Tibial nerve (tissue), 4 donors: ENCODE measurements at places on chromosomes 3 and 15. TPM values are rescaled to one million over a fixed set of nuclear protein-coding genes. Genes with fewer than 3 reads are reported as not detected.

DNA sequence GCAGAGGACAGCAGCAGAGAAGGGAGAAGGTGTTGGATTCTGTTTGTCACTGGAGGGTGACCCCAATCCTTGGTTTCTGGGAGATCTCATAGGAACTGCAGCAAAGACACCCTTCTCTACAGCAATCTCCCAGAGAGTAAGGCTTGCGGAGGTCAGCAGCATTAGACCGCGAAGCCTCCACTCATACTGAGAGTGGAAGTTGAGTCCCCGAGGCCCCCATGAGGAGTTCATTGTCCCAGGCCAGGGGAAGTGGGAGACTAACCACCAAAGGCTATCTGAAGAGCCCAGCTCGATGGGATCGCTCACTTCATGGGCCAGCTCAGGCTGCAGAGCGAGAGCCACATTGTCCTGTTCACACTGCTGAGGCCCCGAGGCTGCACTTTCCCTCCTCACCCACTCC is 44.6 kb downstream of the GLDN start:
- DNase-seq: no peak
- no peaks in the 10 kb centered on the region for H3K27me3 ChIP-seq
- no peak overlapping the region for H3K27ac ChIP-seq
- no peak overlapping the region for H3K4me3 ChIP-seq
- no peaks in the 10 kb centered on the region for H3K4me1 ChIP-seq

- DNase-seq: peak; percentile 22
- no peaks in the 10 kb centered on the region for H3K36me3 ChIP-seq
- peaks cover 46% of the 10 kb centered on the region for H3K4me1 ChIP-seq
- H3K27me3 ChIP-seq: no peaks in the 10 kb centered on the region
Observed at GRCh38 chr15:68650901-68651709, 72.3 kb downstream of the CORO2B start.

GRCh38 chr15:48097264-48097663 is 23.5 kb upstream of the SLC24A5 start:
- H3K4me3 ChIP-seq: no peak overlapping the region
- no peaks in the 10 kb centered on the region for H3K27me3 ChIP-seq
- H3K36me3 ChIP-seq: no peaks in the 10 kb centered on the region
- no peaks in the 10 kb centered on the region for H3K4me1 ChIP-seq

DNA sequence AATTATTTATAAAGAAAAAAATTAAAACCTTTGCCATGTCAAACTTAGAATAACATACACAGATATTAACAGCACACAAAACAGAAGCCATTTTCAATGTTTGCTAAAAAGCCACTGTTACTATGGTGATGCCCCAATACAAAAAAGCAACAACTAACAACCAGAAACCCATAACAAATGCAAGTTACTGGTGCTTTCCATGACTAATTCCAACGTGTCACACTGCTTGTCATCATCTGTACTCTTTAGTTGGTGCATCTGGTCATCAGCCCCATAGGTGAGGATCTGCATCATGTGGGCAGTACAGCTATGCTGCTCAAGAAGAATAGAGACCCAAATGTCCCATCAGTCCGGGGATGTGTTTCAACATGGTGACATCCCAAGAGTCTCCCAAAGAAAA is 52.8 kb downstream of the ATP8B4 start:
- DNase-seq: no peak
- H3K4me1 ChIP-seq: no peaks in the 10 kb centered on the region
- no peaks in the 10 kb centered on the region for H3K36me3 ChIP-seq
- no peaks in the 10 kb centered on the region for H3K27me3 ChIP-seq
- H3K4me3 ChIP-seq: no peak overlapping the region

GRCh38 chr3:170493712-170494182 is 75.1 kb downstream of the CLDN11 start:
- DNase-seq: peak; percentile 23
- no peak overlapping the region for H3K4me3 ChIP-seq
- H3K4me1 ChIP-seq: peaks cover 3% of the 10 kb centered on the region
- H3K27me3 ChIP-seq: no peaks in the 10 kb centered on the region
- H3K36me3 ChIP-seq: no peaks in the 10 kb centered on the region

GRCh38 chr15:68597581-68597980 is 18.8 kb downstream of the CORO2B start:
- no peaks in the 10 kb centered on the region for H3K27me3 ChIP-seq
- H3K4me3 ChIP-seq: no peak overlapping the region
- no peak overlapping the region for H3K27ac ChIP-seq
- no peaks in the 10 kb centered on the region for H3K36me3 ChIP-seq

GRCh38 chr3:31186041-31186440 is 291.6 kb upstream of the GADL1 start:
- DNase-seq: no peak
- H3K27me3 ChIP-seq: no peaks in the 10 kb centered on the region
- H3K4me3 ChIP-seq: no peak overlapping the region
- no peaks in the 10 kb centered on the region for H3K4me1 ChIP-seq
- no peak overlapping the region for H3K27ac ChIP-seq
- no peaks in the 10 kb centered on the region for H3K36me3 ChIP-seq

DNA sequence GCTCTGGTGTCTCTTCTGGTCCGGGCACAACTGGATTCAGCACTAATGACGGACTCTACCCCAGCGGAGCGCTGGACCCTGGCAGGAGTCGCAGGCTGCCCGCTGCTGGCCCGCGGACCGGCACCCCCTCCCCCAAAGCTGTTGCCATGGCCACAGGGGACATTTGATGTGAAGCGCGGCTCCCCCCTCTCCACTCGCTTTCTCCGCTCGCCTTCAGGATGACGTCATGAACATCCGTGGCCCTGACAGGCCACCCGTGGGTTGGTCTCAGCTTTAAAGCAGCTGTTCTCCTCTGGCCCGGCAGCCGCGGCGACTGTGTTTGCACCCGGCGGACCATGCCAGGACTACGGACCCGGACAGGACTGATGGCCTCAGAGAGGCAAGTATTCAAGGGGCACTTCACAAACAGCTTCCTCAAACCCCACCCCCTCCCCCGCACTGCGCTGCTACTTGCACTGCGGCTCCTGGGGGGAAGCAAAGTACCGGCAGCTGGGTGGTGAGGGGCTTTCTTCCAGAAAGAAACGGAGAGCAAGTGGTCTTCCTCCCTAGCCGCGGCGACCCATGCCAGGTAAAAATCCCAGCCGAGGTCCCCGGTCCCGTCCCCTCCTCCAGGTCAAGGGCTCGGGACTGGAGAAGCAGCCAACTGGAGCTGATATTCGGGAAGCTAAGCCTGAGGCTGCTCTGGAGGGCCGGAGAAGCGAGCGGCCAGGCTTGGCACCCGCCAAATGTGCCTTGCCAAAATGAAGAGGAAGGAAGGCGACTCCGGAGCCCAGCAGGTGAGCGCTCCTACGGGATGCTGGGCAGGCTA is 16.6 kb upstream of the AEN start:
- no peak overlapping the region for H3K4me3 ChIP-seq
- no peaks in the 10 kb centered on the region for H3K27me3 ChIP-seq
- H3K4me1 ChIP-seq: no peaks in the 10 kb centered on the region
- no peak overlapping the region for H3K27ac ChIP-seq
- DNase-seq: no peak
- no peaks in the 10 kb centered on the region for H3K36me3 ChIP-seq

DNA sequence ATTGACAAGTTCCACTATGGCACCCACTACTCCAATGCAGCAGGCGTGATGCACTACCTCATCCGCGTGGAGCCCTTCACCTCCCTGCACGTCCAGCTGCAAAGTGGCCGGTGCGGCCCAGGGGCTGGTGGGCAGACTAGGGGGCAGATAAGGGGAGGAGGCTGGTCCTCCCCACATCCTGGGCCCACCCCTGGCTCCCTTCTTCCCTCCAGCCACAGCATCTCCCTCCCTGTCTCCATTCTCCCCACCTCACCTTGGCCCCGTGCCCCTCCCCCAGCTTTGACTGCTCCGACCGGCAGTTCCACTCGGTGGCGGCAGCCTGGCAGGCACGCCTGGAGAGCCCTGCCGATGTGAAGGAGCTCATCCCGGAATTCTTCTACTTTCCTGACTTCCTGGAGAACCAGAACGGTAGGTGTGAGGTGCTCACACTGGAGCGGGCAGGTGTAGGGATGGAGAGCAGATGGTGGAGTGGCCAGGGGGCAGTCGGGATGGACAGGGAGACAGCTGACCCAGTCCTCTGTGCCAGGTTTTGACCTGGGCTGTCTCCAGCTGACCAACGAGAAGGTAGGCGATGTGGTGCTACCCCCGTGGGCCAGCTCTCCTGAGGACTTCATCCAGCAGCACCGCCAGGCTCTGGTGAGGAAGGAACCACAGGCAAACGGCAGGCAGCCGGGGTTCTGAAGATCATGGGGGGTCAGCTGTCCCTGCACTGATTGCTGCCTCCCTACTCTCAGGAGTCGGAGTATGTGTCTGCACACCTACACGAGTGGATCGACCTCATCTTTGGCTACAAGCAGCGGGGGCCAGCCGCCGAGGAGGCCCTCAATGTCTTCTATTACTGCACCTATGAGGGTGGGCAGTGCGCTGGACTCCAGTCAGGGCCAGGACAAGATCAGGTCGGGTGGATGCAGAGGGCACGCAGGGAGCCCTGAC is 26.0 kb downstream of the NBEAL2 start:
- H3K27ac ChIP-seq: no peak overlapping the region
- DNase-seq: no peak
- H3K36me3 ChIP-seq: no peaks in the 10 kb centered on the region
- no peak overlapping the region for H3K4me3 ChIP-seq
- H3K27me3 ChIP-seq: no peaks in the 10 kb centered on the region
- H3K4me1 ChIP-seq: no peaks in the 10 kb centered on the region

GRCh38 chr15:25695875-25696760 is 167.0 kb downstream of the ATP10A start:
- H3K27me3 ChIP-seq: no peaks in the 10 kb centered on the region
- no peak overlapping the region for H3K4me3 ChIP-seq
- no peaks in the 10 kb centered on the region for H3K36me3 ChIP-seq

DNA sequence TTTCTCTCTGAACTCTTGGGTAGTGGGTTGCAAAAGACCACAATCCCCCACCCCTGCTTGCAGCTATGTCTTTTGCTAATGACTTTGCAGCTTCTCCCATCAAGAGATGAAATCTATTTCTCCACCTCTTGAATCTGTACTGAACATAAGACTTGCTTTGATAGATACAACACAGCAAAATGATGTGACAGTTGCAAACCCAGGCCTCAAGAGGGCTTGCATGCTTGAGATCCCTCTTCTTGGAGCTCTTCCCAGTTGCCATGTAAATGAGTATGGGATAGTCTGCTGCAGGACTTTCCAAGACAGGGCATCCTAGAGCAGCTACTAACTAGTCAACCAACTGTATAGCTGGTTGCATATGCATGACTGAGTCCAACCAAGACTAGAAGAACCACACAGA is 783.6 kb downstream of the PDCD6IP start:
- H3K36me3 ChIP-seq: no peaks in the 10 kb centered on the region
- H3K27ac ChIP-seq: no peak overlapping the region
- H3K27me3 ChIP-seq: no peaks in the 10 kb centered on the region
- no peaks in the 10 kb centered on the region for H3K4me1 ChIP-seq

DNA sequence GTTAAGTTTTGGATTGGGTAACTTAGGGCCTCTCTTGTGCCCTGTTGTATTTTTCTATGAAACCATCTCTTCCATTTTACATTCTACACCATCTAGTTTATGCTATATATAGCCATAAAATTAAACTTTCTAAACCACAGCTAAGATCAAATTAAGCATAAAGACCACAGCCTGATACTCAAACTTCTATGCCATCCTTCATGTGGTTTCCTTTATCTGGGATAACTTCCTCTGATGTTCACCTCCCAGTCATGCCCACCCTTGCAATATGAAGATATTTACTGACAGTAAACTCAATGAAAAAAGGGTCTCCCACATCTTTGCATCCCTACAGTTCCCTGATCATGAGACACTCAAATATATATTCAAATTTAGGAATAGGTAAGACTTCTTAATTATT is 4.2 kb downstream of the SELENOK start:
- no peaks in the 10 kb centered on the region for H3K27me3 ChIP-seq
- H3K4me3 ChIP-seq: no peak overlapping the region
- H3K4me1 ChIP-seq: peaks cover 10% of the 10 kb centered on the region

DNA sequence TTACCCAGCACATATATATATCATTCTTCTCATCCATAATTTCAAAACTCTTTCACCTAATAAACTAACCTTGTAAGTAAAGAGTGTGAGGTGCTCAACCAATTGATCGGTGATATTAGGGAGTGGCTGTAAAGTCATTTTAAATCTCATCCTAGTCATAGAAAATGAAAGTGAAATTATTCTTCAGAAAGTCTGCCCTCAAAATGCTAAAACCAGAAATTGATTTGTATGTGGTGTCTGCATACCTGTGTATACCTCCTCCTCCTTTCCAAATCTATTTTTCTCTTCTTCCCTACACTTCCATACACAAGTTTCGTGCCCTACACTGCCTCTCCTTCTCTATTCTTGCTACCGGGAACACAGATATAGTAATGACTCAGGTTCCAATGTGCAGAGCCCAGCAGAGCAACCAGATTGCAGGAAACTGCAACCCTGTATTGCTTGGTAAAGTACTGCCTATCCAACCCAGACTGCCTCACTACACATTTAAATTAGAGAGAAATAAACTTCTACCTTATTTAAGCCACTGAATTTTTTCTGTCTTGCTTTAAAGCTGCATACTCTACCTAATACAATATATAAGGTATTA is 7.4 kb upstream of the TBC1D5 start:
- no peaks in the 10 kb centered on the region for H3K27me3 ChIP-seq
- H3K36me3 ChIP-seq: no peaks in the 10 kb centered on the region
- no peak for DNase-seq
- H3K4me3 ChIP-seq: no peak overlapping the region
- peaks cover 7% of the 10 kb centered on the region for H3K4me1 ChIP-seq

DNA sequence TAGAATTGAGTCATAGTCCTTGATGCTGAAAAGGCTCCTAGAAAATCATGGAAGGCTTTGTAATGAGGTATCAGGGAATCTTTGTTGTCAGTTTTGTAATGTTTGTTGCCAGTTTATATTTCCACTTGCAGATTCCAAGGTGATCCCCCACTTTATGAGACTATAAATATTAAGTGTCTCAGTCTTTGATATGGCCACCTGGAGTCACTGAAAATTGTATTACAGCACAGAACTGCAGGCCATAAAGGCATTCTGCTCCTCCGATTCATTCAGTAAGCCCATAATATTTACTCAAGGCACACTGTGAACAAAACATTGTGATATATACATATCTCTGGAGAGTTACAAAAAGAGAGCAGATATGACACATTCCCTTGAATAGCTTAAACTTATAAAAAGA is 457.8 kb upstream of the ZNF385D start:
- H3K27me3 ChIP-seq: no peaks in the 10 kb centered on the region
- no peak overlapping the region for H3K4me3 ChIP-seq
- no peak for DNase-seq
- no peaks in the 10 kb centered on the region for H3K4me1 ChIP-seq
- H3K27ac ChIP-seq: no peak overlapping the region

Gene SMCO1
- not detected for total RNA-seq

Gene CCDC174
- 29.5 TPM for total RNA-seq

Gene IL17RC
- total RNA-seq: 64.9 TPM

Gene EPHB1
- 2.6 TPM for total RNA-seq
